ENCODE measurements at places on chromosomes 4 and X. TPM values are rescaled to one million over a fixed set of nuclear protein-coding genes. Genes with fewer than 3 reads are reported as not detected.

Gene DCAF4L1
- not detected for total RNA-seq

Gene TMEM144
- total RNA-seq, result 9.1 TPM

Gene NAA11
- not detected for total RNA-seq

Gene GCNA
- 3.2 TPM for total RNA-seq

DNA sequence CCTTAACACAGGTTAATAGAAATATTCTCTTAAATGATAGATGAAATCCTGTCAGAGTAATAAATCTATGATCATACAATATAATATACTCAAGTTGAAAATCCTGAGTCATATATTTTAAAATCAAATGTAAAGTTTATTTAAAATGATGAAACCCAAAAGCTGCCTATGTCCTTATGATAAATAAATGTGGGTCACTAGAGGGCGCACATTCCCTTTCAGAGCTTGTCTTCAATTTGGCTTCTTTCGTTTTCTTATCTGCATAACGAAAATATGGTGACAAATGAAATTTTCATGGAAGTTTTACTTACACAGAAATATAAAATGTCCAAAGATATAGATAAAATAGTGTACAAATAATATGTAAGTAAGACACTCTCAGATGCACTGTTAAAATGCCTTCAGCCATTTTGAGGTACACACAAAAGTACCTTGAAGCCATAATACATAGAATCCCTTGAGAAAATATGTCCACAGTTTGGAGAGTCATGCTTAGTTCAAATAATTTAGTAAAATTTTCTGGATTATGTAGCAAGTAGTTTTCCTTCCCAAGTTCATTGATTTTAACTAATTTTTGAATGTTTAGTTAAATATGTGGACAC is 680.4 kb downstream of the DMD start:
- peak; percentile 71 for DNase-seq

DNA sequence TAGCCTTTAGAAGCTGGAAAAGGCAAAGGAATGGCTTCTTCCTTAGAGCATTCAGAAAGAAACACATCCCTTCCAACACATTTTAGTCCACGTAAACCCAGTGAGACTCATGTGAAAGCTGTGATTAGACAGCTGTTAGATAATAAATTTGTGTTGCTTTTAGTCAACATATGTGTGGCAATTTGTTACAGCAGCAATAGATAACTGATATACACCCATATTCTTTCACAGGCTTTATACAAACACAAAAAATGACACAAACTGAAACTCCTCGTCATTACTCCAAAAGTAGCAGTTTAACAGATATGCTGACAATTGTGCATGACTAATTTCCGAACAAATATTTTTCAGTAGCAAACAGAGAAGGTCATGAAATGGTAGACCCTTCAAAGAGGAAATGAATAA is 65.3 kb downstream of the ANTXR2 start:
- no peak for DNase-seq

GRCh38 chrX:115912372-115912897 is 258.1 kb upstream of the AGTR2 start:
- DNase-seq, result no peak

- DNase-seq, result no peak
These were observed 349.7 kb downstream of the IQCM start for GRCh38 chr4:149465955-149466354.

DNA sequence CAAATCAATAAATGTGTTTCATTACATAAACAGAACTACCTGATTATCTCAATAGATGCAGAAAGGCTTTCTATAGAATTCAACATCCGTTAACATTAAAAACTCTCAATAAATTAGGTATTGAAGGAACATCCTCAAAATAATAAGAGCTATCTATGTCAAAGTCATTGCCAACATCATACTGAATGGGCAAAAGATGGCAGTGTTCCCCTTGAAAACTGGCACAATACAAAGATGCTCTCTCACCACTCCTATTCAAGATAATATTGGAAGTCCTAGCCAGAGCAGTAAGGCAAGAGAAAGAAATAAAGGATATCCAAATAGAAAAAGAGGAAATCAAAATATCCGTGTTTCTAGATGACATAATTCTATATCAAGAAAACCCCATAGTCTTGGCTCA is 466.4 kb downstream of the MAGEE1 start:
- DNase-seq, result no peak

- no peak for DNase-seq
These were observed 162.2 kb upstream of the FTHL17 start for GRCh38 chrX:31233941-31234496.

GRCh38 chr4:172819353-172819752 is 349.3 kb upstream of the GALNT7 start:
- DNase-seq, result no peak

DNA sequence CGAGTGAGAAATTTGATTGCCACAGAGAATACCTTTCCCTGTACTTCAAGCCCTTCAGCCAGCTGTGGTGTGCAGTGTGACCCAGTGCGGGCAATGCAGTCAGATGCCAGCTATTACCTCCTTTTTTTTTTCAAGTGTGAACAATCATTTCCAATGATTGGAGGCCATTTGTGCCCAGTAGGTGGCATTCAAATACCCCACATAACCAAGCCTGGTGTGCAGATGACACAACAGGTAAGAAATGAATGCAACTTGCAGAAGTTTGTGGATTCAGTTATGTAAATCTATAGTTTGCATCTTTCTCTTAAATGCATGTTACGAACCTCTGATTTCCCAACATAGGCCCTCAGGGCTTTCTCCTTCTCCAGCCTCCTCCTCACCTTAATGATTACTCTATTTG is 98.0 kb downstream of the CLCN4 start:
- DNase-seq, result no peak

GRCh38 chrX:2262668-2263055 is 238.1 kb downstream of the DHRSX start:
- no peak for DNase-seq

DNA sequence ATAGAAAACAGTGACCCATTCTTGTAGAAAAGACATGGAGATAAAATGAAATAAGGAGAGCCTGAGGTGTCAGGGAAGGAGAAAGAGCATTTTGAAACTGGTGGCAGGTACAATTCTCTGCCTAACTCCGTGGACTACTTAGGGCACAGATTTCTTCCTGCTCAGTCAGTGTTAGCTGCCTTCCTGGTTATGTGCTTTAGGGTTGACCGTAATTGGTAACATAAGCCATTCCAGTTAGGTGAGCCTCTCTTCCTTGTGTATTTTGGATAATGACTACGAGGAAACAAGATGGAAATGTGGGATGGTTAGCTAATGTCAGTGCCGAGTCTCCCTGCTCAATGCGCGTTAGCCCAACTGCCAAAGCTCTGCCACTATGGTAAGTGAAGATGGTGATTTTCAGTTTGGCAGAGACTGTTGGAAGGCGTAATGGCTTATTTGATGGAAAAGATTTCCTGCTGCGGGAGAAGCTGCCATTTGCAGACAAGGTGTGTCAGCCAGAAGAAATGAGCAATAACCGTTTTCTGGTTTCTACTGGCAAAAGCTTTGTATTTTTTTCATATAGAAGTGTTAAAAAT is 174.1 kb downstream of the CBR4 start:
- no peak for DNase-seq

- DNase-seq, result no peak
These were observed 59.7 kb downstream of the NAA11 start for GRCh38 chr4:79266136-79266535.

DNA sequence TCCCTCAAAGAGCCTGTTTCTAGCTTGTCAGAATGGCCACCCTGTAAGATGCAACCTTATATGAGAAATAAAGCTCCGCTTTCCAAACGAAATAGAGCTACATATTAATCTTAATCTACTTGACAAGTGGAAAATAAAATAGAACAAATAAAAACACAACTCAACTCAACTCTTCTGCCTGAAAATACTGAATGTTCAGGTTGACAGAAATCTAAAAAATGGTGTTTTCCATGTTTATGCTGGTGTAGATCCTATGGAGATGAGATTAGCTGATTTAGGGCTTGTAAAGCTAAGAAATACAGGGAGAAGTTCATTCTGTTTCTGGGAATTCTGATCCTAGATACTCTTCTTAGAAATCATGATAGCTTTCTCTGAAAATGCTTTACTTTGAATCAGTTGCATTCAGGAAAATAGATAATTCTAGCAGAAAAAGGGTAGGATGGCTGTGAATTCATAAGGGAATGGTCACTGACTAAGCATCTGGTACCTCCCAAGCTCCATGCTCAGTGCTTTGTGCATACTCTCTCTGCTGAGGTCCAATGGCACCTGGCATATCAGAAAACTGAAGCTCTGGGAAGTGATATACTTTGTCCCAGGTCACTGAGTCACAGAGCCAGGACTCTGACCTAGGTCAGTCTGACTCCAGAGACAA is 89.2 kb upstream of the EXOC1L start:
- DNase-seq, result no peak

DNA sequence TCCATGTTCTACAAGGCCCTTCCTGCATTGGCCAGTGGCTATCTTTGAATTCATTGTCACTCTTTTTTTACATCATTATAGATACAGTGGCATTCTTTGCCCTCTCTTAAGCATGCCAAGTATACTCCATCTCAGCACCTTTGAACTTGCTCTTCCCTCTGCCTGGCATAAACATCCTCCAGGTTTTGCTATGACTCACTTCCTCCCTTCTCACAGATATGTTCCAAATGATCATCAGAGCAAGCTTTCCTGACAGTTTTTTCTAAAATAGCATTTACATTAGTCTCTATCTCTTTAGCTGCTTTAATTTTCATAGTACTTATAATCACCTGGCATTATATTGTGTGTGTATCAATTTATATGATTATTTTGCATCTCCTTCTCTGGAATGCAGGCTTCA is 553.3 kb upstream of the MAGEB2 start:
- DNase-seq, result no peak

GRCh38 chr4:64385220-64385619 is 24.0 kb downstream of the TECRL start:
- DNase-seq, result no peak

DNA sequence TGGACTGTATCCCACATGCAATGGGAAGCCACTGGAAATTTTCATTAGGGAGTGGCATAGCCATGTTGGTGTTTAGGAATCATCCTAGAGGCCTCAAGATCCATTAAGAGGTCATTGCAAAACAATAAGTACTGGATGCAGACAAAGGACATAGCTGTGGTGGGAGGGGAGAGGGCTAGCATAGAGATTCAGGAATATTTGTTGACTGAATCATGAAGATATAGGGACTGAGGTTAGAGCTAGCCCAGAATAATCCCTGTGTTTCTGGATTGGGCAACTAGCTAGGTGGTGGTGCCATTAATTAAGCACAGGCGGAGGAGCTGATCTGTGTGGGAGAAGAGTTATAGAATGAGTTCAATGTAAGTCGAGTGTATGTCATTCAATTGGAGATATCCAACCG is 135.0 kb downstream of the RAB28 start:
- DNase-seq, result no peak
